ENCODE measurements at places on chromosomes 2 and 18.

DNA sequence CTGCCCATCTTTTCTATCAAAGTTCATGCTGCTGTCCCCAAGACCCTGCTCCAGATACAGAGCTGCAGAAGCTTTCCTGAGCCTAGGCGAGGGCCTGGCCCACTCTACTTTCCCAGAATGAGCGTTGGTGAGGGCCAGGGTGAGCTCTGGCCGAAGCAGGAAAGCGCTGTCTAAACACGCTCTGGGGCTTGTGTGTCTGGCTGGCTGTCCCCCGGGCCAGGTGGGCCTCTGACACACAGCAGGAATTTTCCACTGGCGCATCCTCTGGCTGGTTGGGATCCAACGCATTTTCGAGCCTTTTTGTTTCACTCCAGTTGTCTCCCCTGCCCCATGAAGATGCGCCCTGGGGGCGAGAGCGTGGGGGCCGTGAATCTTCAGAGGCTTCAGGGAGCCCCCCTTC is 17.8 kb upstream of the KCNK3 start:
- DNase-seq: no peak

GRCh38 chr2:110837446-110838409 is 105.4 kb downstream of the ACOXL start:
- DNase-seq: no peak

- no peak for DNase-seq
Measured at GRCh38 chr2:202726070-202726469, 91.3 kb downstream of the FAM117B start.

- no peak for DNase-seq
Measured at GRCh38 chr2:42410742-42411514, 49.9 kb upstream of the COX7A2L start.

GRCh38 chr2:43075054-43075593 is 151.3 kb downstream of the ZFP36L2 start:
- no peak for DNase-seq

GRCh38 chr2:178391701-178392100 is 59.3 kb downstream of the PRKRA start:
- no peak for DNase-seq

DNA sequence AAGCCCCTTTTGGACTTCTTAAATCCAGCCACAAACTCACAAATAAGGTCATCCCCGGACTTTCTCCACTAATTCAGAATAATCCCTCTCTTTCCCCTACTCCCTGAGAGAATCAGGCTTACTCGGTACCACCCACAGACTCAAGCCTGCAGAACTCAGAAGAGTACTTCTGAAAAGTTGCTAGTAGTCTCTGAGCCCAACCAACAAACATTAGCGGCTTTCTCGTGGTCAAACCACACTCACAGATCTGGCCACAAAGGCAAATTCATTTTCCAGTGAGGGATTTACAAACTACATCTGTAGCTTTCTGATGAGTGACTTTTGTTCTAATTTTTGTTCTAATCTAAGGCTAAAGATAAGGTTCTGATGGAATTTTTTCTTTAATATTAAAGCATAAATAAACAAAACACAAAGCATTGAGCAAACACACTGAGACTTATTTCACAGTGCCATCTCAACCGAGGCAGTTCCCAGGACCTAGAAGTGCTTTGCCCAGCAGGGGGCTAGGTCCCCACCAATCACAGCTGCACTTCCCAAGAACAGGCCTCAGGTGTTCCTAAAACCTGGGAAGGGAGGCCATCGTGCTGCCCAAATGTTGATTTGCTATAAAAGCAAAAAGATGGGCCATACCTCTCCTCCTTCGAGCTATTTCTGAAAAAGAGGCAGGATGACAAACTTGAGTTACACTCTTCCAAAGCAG is 110.7 kb downstream of the COLEC12 start:
- DNase-seq: no peak

- DNase-seq: no peak
Measured at GRCh38 chr2:74293191-74293991, 49.8 kb downstream of the SLC4A5 start.

GRCh38 chr18:78587096-78587495 is 392.5 kb upstream of the SALL3 start:
- DNase-seq: no peak

GRCh38 chr2:241689306-241689705 is 2.7 kb upstream of the DTYMK start:
- no peak for DNase-seq

GRCh38 chr18:22998344-22998743 is 65.2 kb downstream of the RBBP8 start:
- no peak for DNase-seq

- no peak for DNase-seq
Measured at GRCh38 chr18:25350489-25351251, 1.3 kb downstream of the ZNF521 start.

GRCh38 chr18:484749-485464 is 15.6 kb downstream of the COLEC12 start:
- no peak for DNase-seq

GRCh38 chr2:232571026-232571474 is 20.6 kb downstream of the EIF4E2 start:
- no peak for DNase-seq

DNA sequence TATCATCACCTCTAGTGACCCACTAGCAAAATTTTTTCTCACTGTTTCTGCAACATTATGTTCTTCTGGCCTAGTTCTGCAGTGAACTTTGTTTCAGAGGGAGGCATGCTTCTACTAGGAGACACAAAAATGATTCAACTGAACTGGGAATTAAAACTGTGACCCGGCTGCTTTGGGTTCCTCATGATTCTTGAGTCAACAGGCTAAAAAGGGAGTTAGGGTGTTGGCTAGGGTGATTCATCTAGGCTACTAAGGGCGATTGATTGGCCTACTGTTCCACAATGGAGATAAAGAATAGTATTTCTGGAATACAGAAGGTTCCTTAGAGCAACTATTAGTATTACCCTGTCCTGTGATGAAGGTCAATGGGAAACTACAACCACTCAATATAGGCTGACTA is 179.5 kb downstream of the PPP1R1C start:
- no peak for DNase-seq

DNA sequence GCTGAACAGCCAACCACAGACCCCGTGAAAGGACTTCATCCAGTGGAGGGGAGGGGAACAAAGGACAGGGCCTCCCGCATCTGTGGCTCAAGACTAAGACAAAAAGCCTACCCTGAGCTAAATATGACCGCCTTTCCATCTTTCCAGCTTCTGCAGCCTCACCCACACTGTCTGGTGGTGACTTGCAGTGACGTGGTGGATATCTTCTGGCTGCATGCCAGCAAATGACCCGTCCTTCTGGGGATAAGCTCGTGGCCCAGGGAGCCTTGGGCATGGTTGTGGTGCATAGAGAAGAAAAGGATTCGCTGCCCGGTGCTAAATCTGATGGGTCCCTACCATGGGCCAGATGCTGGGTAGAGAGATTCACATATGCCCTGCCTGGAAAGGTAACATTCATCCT is 8.7 kb upstream of the NGEF start:
- DNase-seq: no peak

DNA sequence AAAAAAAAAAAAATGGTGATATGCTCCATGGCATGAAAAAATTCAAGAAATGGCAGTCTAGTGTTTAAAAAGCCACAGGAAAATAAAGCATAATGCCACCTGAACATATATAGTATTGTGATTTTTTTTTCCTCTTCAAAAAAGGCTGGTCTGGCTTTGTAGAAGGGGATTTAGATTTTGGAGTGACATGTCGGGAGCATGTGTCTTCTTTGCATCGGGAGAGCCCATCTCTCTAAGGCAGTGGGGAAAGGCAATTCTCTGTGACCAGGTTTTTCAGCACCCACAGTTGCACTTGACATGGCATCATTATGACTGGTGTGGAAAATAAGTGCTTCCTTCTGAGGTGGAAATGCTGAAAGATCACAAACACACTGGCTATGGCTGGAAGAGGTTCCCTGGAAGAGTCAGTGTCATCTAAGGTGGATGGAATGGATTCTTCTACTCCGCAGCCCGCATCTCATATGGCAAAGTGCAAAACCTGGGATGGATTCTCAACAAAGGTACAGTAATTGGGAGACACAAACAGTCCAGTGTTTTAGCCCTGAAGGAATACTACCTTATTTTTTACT is 172.5 kb downstream of the AGAP1 start:
- no peak for DNase-seq

GRCh38 chr18:6004119-6004518 is 108.8 kb upstream of the TMEM200C start:
- no peak for DNase-seq

DNA sequence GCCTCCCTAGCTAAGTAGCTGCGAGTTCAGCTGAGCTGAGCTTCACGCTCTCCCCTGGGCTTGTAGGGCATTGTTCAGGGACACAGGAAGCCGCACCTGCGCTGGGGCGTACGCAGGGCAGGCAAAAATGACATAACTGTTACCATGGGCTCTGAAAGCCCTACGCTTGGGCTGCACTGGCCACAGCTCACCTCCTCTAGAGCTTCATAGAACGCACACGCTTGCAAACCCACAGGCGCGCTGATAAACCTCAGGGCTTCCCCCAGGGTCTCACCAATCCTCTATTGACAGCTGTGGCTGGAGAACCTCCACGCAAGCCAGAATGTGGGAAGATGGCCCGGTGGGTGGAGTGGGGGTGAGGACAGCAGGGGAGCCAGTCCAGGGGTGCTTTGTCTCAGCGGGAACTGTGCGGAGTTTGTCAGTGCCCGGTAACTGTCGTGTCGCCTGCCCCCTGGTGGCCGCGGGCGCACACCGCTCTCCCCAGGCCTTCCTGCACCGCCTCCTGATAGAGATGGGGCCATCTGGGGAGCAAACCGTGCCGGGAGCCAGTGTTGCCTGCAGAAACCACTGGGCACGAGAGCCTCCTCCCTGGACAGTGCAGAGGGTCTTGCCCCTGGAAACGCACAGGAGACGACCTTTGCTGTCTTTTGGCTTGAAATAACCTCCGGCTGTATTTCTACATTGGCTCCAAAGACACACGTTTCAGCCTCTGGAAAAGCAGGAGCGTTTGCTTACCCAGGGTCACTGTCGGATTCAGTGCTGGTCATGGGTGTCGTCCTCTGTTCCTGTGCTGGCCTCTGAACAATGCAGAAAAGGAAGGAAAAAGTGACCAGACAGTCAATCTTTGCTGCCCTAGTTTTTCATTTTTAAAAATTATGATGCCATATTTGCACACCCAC is 17.0 kb upstream of the CIDEA start:
- peak; percentile 50 for DNase-seq

GRCh38 chr2:224850081-224850480 is 133.9 kb upstream of the CCDC195 start:
- no peak for DNase-seq

- DNase-seq: no peak
Measured at GRCh38 chr2:156537141-156537540, 101.0 kb downstream of the GPD2 start.

DNA sequence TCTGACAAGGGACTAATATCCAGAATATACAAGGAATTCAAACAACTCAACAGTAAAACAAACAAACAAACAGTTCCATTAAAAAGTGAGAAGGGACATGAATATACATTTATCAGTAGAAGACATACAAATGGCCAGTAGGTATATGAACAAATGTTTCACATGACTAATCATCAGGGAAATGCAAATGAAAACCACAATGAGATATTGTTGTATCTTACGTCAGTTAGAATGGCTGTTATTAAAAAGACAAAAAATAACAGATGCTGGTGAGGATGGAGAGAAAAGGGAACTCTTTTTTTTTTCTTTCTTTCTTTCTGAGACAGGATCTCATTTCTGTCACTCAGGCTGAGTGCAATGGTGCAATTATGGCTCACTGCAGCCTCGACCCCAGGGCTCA is 175.5 kb downstream of the CAMKMT start:
- DNase-seq: no peak

DNA sequence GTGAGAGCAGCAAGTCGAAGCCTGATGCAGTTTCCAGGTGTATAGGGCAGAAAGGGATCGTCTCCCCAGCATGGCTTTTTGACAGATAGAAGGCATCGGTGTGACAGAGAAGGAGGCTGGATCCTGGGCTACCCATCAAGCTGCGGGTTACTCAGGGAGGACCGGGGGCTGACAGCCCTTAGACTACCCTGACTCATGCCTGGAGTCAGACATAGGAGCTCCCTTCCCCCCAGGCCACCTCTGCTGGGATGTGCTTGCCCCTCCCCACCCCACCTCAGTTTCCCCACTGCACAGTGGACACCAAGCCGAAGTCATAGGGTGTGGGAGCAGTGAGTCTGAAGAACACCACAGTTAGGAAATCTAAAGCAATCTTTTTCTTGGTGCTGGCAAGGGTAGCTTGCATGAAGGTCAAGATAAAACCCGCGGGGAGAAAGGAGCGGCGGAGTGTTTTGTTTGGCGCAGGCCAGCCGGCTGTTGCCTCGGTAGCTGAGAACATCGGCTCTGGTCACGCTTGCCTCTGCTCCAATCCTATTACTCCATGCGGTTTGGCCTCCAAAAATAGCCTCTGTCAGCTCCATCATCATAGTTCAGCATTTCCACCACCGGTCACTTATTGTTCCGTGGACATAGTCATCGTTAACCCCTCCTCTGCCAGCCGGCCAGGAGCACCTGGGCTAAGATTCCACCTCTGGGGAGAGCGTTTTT is 169.2 kb upstream of the GLI2 start:
- no peak for DNase-seq

DNA sequence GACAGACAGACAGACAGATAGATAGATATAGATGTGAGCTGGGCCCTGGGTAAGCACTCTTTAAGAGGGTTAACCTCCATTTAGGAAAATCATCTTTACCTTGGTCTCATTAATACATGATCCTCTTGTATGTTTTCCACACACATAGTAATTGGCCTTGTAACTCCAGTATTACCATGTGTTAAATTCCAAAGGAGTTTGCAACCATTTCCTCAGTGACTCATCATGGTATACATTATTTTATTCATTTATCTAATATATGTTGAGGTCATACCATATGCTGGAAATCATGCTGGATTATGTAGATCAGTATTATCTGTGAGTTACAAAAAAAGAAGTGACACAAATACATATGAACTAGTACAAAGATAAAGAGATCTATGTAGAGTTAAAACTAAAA is 504.3 kb downstream of the DCC start:
- no peak for DNase-seq

- DNase-seq: no peak
Measured at GRCh38 chr2:235569837-235570236, 76.0 kb downstream of the AGAP1 start.

- no peak for DNase-seq
Measured at GRCh38 chr2:180227461-180227860, 220.4 kb upstream of the CWC22 start.

DNA sequence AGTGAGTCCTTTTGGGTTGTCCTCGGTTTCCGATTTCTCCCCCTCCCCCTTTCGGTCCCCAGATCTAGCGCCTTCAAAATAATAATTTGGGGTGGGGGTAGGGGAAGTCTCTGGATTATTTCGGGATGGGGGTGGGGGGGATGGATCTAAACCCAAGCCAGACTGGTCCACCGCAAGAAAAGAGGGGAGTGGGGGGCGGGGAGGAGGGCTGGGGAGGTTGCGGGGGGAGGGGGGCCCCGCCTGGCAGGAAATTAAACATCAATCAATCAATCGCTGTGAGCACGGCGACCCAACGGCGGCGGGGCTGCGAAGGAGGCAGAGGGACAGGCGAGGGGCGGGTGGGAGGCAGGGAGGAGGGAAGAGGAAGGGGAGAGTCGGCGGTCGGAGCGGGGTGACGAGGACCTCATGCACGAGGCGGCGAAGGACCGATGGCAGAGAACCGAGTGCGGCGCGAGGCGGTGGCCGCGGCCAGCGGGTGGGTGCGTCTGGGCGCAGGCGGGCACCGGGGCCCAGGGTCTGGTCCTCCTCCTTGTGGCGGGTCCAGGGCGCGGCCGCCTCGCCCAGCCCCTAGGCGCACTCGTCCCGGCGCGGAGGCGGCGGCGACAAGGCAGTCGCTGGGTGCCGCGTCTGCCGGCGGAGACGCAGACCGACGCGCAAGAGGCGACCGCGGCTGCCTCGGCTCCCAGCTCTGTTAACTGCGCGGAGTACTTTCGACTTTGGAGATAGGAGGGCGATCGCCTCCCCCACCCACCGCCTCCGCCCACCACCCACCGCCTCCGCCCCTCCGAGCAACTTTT is 468 bp upstream of the SATB2 start:
- DNase-seq: no peak
